Heart left ventricle (tissue), 16 donors: ENCODE measurements at places on chromosomes 16 and 17. TPM values are rescaled to one million over a fixed set of nuclear protein-coding genes. Genes with fewer than 3 reads are reported as not detected.

GRCh38 chr16:83722456-83723183 is 85.2 kb upstream of the HSBP1 start:
- H3K27ac ChIP-seq = no peak overlapping the region
- H3K4me3 ChIP-seq = no peak overlapping the region
- DNase-seq = no peak
- no peaks in the 10 kb centered on the region for H3K4me1 ChIP-seq
- no peaks in the 10 kb centered on the region for H3K36me3 ChIP-seq

GRCh38 chr17:78144736-78145641 is 1.2 kb upstream of the C17orf99 start:
- DNase-seq = peak; percentile 81
- no peaks in the 10 kb centered on the region for H3K36me3 ChIP-seq
- H3K4me3 ChIP-seq = no peak overlapping the region
- no peaks in the 10 kb centered on the region for H3K27me3 ChIP-seq
- peak overlapping the region; percentile 71 for H3K27ac ChIP-seq

Gene CA5A
- 0.25 TPM for total RNA-seq

GRCh38 chr17:39082482-39082881 is 69.0 kb downstream of the PLXDC1 start:
- no peaks in the 10 kb centered on the region for H3K27me3 ChIP-seq
- peaks cover 30% of the 10 kb centered on the region for H3K4me1 ChIP-seq
- no peaks in the 10 kb centered on the region for H3K36me3 ChIP-seq
- no peak overlapping the region for H3K4me3 ChIP-seq
- no peak for DNase-seq

Gene NDUFAB1
- total RNA-seq = 409 TPM
